ENCODE measurements at places on chromosomes 13 and 19.

GRCh38 chr13:107365466-107366215 is 797.7 kb upstream of the ARGLU1 start:
- no peak for DNase-seq

DNA sequence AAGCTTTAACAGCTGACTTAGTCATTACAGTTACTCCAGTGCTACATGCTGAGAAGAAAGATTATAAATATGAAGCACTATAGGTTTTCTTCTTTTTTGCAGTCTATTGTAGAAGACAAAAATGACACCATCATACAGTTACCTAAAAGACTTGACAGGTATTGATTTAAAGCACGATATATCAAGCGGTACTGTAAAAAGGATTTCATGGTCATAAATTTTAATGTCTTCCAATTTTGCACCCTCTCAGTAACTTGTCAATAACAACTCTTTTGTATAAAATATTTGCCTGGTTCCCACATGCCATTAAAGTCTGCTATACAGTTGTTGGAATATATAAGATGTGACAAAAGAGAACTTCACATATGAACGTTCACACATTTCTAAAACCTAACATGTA is 102.8 kb downstream of the ZIC5 start:
- no peak for DNase-seq

DNA sequence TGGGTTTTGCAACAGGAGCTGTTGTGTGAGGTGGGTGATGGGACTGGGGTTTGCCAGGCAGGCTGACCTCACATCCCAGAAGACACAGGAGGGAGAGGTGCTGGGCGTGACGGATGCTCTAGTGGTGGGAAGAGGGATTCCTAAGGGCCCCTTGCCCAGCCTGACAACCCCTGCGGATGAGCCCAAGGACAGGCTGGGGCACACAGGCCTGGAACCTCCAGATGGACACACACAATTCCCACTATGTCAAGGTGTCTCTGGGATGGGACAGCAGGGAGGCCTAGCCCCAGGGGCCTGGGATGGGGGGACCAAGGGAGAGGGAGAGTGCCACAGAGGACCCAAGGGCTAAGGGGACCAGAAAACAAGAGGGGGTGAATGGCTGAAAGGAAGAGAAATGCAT is 191.5 kb downstream of the ZNF536 start:
- DNase-seq = no peak

DNA sequence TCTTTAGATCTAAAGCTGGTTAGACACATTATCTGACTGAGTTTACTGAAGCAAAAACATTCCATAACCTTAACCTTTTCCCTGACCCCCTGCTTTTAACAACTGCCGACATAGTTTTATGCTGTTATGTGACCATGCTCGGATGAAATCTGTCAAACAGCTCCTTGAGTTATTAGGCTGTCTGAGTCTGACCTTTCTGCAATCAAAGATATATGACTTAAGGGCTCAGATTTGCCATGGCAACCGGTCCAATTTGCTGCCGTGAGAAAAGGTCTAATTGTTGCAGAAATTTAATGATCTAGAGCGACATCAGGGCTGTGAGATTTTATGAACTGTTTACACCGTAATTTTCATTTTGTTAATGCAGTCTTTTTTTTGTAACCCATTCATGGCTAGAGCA is 61.8 kb downstream of the URI1 start:
- no peak for DNase-seq

DNA sequence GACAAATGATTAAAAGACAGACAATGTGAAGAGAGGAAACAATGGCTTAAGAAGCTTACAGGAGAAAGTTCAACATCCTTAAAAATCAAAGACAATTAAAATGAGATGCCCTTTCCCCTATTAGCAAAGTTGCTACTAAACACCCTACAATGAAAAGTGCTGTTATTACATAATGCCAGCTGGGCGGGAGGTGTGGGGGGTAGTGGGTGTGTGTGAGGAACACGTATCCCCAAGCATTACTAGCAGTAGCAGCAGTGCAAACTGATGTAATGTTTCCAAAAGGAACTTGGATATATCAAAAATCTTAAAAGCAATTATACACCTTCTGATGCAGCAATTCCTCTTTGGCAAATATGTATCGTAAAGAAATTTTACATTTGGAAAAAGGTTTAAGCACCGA is 70.9 kb downstream of the PEG3 start:
- DNase-seq = no peak

DNA sequence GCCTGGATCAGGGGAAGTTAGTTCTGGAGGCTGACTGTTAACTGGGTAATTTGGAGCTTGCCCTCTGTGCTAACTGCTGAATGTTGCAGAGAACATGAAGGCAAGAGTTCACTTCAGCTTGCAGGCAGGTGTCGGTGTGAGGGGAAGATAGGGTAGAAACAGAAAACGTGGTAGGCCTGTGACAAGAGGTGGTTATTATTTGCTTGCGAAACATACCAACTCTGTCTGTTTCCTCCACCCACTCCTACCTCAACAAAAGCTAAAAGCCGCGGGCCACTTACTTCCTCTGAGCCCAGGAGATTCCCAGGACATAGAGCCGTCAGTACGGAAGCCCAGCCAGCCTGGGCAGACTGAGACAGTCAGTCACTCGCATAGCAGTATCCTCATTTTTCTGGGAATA is 119.2 kb upstream of the ABCC4 start:
- no peak for DNase-seq

DNA sequence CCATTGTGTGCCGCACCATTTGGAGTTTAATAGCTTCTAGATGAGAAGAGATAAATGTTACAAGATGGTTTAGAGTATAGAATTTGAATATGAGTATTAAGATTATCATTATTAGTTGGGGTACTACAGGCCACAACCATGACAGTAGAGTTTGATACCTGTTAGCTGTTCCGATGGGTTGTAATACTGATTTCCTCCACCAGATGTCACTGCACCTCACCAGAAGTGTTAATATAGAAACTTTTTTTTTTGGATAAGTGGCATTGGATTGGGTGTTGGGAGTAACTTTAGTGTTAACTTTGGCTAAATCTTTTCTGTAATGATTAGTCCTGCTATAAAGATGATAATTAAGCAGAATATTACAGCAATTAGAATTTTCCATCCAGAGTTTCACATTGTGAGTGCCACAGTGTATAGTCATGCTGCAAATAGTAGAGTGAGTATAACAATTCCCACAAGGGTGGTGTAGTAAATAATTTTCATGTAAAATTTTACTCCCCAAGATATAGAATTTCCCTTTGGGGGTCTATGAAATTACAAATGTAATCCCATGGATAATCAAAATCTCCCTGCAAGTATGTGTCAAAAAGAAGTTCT is 56.3 kb downstream of the PSG3 start:
- no peak for DNase-seq

GRCh38 chr19:45772912-45773311 is 3.9 kb upstream of the SIX5 start:
- DNase-seq = no peak

DNA sequence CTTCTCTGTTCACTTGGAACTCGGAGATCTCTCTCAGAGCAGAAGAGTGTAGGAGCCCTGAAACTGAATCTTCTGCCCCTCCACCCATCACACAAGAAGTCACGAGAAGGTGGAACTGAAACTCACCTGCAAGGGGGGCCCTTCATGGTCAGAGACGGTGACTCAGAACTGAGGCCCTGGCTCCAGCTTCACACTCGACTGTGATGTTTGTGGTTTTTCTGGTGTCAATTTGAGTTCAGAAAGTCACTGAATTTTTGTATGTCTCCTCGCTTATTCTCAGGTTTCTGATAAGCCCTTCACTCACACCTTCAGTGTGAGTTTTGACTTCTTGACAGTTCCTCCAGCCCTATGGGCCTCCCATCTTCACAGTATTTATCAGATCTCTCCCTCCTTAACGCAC is 23.1 kb downstream of the SIGLEC5 start:
- no peak for DNase-seq

DNA sequence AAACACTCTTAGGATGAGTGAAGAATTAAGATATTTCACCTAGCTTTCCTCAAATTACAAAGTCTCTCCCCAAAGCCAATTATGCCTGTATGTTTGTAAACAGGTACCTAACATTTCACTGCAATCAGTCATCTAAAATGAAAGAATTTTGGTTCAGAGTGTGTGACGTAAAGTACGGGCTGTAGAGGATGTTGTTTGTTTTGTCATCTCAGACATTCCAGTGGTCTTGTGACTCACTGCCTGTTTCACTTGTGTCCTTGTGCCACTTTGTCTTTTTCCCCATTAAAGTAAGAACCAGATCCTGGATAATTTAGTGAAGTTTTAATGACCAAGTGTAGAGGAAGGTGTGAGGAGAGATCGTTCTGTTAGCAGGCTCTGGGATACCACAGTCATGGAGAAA is 28.6 kb upstream of the EID2 start:
- DNase-seq = no peak

DNA sequence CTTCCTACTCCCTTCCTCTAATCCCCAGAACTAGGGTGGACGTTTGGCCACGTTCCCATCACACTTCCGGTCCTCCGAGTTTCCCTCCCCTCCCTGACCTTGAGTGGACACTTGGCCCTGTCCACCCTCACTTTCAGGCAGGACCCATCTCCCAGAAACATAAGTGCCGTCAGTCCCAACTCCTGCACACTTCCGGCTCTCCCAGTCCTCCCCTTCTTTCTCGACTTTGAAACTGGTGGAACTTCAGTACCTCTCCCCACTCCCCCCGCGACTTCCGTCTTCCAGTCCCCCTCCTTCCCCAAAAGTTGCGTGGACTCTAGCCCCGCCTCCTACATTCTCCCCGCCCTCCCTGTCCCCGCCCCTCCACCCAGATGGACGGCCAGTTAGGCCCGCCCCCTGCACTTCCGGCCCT is 278 bp upstream of the ZNF274 start:
- no peak for DNase-seq

- DNase-seq = no peak
Observed at GRCh38 chr13:82797876-82798275, 1084.4 kb downstream of the SLITRK1 start.

- peak; percentile 35 for DNase-seq
Observed at GRCh38 chr19:2775556-2776430, 7.3 kb downstream of the SGTA start.

- no peak for DNase-seq
Observed at GRCh38 chr19:38255383-38256014, 675 bp downstream of the PPP1R14A start.

GRCh38 chr13:27211771-27212364 is 39.5 kb upstream of the RPL21 start:
- no peak for DNase-seq

DNA sequence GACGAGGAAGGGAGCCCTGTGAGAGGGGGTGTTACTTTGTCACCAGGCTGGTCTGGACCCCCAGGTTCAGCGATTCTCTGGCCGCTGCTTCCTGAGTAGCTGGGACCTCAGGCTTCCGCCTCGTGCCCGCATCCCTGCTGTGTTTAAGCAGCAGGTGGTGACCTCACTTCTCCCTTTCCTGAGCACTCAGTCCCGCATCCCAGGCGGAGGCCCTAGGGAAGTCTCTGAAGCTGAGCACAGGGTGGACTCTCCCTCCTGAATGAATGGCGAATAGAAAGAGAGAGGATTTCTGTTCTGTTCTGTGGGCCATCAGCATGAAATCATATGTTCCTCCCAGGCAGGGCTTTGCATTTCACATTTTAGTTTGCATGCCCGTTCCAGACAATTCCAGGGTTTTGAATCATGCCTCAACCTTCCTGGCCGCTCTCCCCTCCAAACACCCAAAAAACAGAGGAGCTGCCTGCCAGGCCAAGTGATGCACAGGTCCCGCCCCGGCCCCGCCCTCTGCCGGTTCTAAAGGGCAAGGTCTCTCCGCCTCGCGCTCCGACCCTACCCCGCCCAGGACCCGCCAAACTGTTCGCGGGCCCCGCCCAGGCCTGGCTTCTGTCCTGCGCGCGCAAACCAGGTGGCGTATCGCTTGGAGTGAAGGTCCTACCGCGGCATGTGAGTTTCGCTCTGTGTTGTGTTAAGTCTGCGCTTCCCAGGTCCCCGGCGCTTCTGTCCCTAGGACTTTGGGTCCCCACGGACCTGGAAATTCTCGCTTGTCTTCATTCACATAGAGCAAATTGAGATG is 35.1 kb upstream of the ZNF808 start:
- DNase-seq = peak; percentile 2

- no peak for DNase-seq
Observed at GRCh38 chr13:33236021-33236420, 49.5 kb downstream of the STARD13 start.

DNA sequence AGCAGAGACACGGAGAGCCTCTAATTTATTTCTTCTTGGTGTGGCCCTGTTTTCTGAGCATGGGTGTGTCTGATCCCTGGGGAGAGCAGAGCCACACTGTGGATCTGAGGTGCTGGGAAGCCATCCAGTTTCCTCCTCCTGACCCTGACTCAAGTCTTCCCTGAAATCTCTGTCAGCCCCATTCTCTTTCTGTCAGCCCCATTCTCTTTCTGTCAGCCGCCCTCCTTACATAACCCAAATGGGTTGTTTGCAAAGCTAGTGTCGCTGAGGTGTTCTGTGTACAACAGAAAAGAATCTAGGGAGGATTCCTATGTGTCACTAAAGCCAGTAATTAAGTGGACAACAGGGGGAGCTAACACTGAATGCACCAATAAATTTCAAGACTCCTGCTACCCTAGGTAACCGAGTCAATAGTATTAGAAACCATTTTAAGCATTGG is 50.2 kb downstream of the LRCH1 start:
- no peak for DNase-seq

DNA sequence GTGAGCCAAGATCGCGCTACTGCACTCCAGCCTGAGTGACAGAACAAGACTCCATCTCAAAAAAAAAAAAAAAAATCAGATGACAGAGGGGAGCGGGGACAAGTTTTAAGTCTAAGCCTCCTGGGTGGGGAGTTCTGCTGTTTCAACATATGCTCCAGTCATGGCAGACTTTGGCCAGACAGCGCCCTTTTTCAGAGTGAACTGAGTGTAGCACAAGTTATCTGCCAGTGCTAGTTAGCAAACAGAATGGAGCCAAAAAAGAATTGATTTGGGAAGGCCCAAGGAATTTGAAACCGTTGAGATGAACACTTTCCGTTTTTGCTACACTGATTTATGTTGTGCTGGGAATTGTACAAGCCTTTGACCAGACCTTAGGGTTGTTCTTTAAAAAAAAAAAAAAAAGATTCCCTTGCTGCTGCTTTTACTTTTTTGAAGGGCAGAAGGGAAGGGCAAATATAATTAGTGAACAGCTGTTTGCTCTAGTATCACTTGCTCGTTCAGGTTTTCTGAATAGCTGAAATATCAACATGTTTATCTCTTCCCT is 5.7 kb downstream of the ACTN4 start:
- no peak for DNase-seq

GRCh38 chr13:114047358-114047881 is 73.5 kb upstream of the C13orf46 start:
- no peak for DNase-seq

DNA sequence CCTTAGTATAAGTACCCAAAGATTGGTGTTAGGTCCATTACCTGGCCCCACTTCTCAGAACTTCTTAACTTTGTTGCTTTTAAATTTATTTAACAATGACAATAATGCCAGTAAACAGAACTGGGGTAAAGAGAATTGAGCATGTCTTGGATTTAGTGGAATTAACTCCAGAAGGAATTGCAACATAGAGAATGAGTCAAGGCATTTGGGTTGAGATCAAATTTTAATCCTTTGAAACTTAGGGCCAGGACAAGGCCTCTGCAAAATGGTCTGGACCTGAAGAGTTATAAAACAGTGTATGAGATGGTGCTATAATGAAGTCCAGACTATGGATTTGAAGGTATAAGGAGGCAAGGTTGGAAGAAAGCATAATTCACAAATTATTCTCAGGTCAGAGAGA is 1030.4 kb downstream of the SLITRK5 start:
- no peak for DNase-seq

- DNase-seq = no peak
Observed at GRCh38 chr13:110706570-110707372, 855 bp upstream of the CARS2 start.

- no peak for DNase-seq
Observed at GRCh38 chr19:55831846-55832245, at the start of gene NLRP11. Gene NLRP11, minus strand, starts transcription at chr19:55831999. Its CDS starts 13,825 bp downstream, at chr19:55818174.

Measured in effector memory CD8-positive, alpha-beta T cell (primary cell).